ENCODE measurements at places on chromosomes 5 and 9. TPM values are rescaled to one million over a fixed set of nuclear protein-coding genes. Genes with fewer than 3 reads are reported as not detected.

- DNase-seq, result peak; percentile 98
Measured at GRCh38 chr9:105447814-105448812, at the start of gene FSD1L. Gene FSD1L (plus strand): TSS chr9:105448034. CDS start chr9:105448221, 187 bp downstream.

DNA sequence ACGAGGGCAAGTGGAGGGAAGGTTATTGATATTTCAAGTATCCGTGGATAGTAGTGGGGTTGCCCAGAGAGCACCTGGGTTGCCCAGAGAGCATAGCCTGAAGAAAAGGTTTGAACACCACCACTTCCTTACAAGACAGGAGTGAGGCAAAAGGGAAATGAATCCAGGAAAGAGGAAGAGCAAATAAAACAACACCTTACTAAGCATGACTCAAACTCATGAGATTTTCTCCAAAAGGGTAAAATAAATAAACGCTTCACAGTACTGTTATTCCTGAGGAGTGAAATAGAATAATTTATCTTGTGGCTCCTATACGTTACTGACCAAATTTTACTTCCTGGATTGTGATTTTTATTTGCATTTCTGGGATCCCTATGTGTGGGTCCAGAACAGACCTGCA is 65.2 kb upstream of the PTPRD start:
- DNase-seq, result no peak

Gene PFN3
- not detected for total RNA-seq

Gene WNT8A
- total RNA-seq, result not detected

Gene BTNL3
- not detected for total RNA-seq

Gene SLC34A3
- not detected for total RNA-seq

All from osteoblast (primary cell).